ENCODE measurements at places on chromosomes 6 and 20. TPM values are rescaled to one million over a fixed set of nuclear protein-coding genes. Genes with fewer than 3 reads are reported as not detected.

Gene OR2B6
- total RNA-seq, result 0.27 TPM

DNA sequence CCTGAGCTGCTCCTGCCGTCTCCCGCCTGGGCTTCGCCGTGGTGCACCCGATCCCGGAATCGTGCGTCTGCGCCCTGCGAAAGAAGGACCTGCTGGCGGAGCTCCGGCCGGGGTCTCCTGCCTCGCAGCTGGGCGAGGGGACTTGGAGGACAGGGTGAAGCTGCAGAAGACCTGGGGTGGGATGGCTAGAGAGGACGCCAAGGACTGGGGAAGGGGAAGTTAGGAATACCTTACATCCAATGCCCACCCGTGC lies 150.2 kb downstream of the PRL start:
- peak; percentile 22 for DNase-seq

DNA sequence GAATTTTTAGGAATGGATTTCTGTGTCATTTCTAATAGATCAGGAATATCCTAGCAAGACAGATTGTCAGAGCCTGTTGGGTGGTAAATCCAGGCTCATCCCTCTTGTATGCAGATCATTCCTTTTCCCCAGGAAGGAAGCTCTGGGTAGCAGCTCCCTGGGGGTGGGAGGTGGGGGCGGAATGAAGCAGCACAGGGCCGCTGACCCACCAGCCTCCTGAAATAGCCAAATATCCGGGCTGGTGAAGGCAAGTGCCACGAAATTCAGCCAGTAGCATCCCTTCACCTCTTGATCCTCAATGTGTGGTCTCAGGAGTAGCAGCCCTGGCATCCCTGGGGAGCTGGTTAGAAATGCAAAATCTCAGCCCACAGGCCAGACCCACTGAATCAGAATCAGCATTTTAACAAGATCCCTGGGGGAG lies 256.9 kb downstream of the LRFN2 start:
- no peak for DNase-seq

DNA sequence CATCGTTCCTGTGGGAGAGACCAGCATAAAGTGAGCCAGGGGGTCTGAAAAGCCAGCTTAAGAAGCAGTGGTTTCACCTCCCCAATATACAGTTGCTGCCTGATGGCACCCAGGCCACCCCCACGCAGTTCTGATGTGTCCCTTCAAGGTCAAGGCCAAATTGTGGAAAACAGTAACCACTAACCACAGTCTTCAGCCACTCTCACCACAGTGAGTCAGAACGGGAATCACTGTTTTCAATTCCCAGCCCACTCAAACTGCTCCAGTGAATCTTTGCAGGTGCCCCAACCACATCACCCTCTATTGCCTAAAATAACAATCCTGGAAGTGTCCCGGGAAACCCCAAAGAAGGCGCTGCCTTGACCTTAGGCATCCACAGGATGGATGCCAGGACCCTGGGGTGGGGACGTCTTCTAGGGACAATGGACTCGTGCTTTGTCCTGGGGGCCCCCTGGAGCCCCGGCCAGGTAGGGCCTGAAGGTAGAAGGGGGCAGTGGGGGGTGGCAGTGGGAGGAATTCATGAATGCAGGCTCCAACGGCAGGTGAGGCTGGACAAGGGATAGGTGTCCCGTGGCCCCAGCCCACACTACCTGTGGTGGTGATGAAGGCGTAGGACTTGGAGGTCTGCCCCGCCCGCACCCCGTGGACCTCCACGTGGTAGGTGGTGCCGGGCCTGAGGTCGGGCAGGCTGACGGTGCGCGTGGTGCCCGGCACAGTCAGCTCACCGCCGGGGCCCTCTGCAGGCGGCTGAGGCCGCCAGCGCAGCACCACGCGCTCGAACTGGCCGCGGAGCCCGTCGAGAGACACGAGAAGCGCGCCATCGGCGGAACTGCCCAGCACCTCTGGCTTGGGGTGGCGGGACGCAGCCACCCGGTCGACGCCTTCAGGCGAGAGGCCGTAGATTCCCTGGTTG lies 22.2 kb downstream of the TNXB start:
- peak; percentile 92 for DNase-seq

DNA sequence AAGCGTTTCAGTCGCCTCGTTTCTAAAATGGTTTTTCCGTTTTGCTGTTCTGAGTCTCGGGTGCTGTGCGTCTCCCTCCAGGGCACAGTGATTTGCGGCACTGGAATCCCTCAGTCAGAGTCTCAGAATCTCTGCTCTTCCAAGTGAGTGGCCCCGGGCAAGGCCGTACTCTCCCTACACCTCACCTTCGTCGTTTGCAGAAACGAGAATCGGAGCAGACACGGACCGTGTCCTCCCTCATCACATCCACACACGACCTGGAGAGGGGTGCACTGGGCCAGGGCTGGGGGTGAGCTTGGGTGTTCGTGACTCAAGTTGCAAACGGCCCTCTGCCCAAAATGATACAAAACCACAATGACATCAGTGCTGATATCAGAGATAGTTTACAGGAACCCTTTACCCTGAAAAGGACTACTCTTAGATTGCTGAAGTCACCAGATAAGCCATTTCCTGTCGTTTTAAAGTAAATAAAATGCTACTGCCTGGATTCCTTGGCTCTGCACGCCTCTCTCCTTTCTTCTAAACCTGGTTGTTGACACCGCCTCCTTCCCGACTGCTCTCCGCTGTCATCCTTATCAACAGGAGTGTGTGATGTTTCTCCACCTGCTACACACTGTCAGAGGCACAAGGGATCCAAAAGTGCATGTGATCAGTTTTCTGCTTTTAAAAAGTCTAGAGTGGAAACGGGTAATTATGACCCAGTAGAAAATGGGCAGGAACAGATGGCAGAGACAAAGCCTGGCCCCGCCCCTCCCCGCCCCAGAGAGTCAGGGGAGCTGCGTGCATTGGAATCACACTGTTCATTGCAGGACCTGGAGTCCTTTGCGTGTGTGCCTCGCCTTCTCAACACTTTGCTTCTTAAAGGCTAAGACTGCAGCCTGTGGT lies 38.4 kb downstream of the KIF25 start:
- DNase-seq, result peak; percentile 68

DNA sequence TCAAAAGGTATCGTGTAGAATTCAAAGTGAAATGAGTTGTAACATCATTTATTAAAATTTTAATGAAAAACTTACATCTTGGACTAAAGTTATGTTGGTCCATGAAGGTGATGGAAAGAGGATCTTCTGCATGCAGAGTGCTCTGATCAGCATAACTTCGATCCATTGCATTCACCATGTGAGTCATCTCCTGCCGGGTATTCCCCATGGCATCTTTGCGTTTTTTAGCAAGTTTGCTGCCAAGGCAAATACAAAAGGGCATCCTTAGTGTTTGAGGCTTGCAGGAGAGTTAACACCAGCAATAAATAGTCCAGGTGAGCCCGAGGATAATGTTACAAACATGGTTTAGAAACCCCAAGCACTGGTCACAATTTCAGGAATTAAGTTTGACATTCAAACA lies 104.2 kb upstream of the THEMIS start:
- DNase-seq, result peak; percentile 17
